Progenitor cell of endocrine pancreas (in vitro differentiated cells): ENCODE measurements at places on chromosomes 12 and 14. TPM values are rescaled to one million over a fixed set of nuclear protein-coding genes. Genes with fewer than 3 reads are reported as not detected.

REM2 gene
- total RNA-seq = 10.0 and 11.3 TPM in 2 replicates

CIDEB gene
- 1.9 and 3.0 TPM in 2 replicates for total RNA-seq

DAO gene
- total RNA-seq = not detected in 2 replicates

DCAF11 gene
- 79.7 and 80.9 TPM in 2 replicates for total RNA-seq

LRCOL1 gene
- not detected in 2 replicates for total RNA-seq

NTN4 gene
- total RNA-seq = 7.2 and 7.4 TPM in 2 replicates

DNA sequence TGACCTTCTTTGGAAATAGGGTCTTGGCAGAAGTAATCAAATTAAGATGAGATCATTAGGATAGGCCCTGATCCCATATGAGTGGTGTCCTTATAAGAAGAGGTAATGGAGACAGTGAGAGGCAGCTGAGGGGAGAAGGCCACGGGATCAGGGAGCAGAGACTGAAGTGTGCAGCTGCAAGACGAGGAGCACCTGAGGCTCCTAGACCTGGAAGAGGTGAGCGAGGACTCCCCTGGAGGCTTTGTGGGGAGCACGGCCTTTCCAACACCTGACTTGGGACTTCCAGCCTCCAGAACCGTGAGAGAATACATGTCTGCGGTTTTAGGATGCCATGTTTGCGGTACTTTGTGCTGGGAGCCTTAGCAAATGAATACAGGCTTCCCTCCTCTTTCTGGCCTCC is 37.5 kb downstream of the LRTM2 start:
- no peaks in the 10 kb centered on the region for H3K36me3 ChIP-seq
- no peaks in the 10 kb centered on the region for H3K4me1 ChIP-seq
- H3K27me3 ChIP-seq = peaks cover 8% of the 10 kb centered on the region
- no peak overlapping the region for H3K27ac ChIP-seq
- H3K4me3 ChIP-seq = no peak overlapping the region

DNA sequence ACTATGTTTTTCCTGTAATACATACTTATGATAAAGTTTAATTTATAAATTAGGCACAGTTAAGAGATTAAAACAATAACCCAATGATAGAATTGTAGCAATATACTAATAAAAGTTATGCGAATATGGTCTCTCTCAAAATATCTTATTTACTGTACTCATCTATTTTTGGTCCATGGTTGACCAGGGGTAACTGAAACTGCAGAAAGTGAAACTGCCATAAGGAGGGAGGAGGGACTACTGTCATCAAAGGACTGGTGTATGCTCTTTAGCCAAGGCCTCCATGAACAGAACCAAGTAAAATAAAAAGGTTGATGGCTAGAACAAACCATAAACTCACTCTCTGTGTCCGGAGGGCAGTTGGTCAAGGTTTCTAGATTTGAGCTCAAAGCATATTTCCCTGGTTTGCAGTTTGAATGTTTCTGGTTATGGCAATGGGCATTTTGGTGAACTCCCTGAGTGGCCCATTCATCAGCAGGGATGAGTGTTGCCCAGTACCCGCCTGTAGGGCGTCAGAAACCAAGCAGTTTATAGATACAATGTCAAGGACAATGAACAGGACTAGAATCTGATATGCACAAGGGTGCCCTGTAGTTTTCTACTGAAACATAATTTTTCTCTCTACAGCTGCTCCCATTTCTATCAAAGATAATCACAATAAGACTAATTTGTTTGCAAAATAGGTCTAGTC is 19.8 kb downstream of the LEMD3 start:
- H3K4me1 ChIP-seq = peaks cover 21% of the 10 kb centered on the region
- H3K4me3 ChIP-seq = no peak overlapping the region
- no peak overlapping the region for H3K27ac ChIP-seq
- H3K27me3 ChIP-seq = no peaks in the 10 kb centered on the region

DNA sequence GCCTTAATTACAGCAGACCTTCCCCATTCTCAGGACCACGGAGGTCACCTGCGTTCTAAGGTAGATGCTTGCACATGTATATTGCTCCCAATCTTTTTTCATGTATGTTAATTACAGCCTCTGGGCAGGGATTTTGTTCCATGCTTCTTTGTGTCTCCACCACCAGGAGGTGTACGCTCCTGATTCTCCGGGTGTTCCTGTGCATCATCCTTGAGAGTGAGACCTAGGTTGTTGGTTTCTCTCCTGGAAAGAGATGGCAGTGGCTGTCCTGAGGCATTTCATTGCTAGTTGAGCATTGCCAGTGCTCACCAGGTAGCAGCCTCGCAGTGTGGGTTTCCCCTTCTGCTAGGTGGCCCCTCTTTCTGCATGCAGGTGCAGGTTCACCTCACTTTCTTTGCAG is 52.8 kb downstream of the KCNK13 start:
- DNase-seq = no peak
- H3K36me3 ChIP-seq = no peaks in the 10 kb centered on the region
- no peak overlapping the region for H3K27ac ChIP-seq
- peaks cover 7% of the 10 kb centered on the region for H3K27me3 ChIP-seq
- H3K4me3 ChIP-seq = no peak overlapping the region

DNA sequence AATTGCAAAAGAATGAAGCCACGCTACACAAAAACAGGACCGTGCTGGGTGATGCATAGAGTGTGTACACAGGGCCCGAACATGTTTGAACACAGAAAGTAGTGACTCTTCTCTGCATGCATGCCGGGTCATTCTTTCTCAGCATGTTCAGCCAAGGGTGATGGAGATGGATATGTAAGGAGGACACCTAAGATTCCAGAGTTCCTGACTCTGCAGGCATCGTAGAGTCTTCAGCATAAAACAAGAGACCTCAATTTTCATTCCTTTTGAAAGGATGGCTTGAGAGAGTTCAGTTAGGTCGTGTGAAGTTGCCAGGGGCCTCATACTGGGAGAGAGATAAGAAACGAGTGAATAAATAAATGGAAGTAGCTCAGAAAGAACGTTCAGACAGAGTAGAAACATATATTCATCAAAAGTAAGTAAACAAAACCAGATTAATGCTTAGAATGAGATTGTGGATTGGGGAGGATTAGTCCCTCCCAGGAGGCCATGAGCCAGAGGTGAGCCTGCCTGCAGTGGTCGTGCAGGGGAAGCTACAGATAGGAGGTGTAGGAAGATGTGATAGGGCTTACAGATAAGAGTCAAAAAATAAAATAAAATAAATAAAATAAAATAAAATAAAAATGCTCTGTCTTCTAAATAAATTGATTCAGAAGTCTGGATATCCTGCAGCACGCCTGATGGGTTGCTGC is 27.6 kb upstream of the SEL1L start:
- no peak overlapping the region for H3K4me3 ChIP-seq
- H3K36me3 ChIP-seq = no peaks in the 10 kb centered on the region
- no peak for DNase-seq
- H3K27me3 ChIP-seq = peaks cover 4% of the 10 kb centered on the region
- H3K27ac ChIP-seq = no peak overlapping the region

DNA sequence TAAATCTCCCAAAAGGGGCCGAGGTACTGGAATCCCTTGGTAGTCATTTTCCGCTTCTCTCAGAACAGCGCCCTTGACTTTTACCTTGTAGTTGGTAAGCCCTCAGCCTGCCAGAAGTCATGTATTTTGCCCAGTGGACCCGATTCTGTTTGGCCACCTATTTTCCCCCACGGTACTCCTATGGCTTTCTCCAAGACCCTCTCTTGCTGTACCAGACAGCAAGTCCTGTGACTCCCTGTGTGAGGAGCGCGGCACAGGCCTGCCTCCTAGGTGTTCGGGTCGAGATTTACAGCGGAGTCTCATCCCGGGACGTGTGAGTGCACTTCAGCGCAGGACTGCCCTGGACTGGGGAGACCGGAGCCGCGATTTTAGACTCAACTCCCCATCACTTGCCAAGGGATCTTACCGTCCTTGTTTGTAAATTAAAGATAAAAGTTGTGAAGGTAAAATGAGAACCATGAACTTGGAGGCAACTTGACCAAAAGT is 1.1 kb upstream of the MBD6 start:
- no peak for DNase-seq
- peak overlapping the region; percentile 99 for H3K27ac ChIP-seq
- H3K27me3 ChIP-seq = no peaks in the 10 kb centered on the region
- peak overlapping the region; percentile 98 for H3K4me3 ChIP-seq
- H3K36me3 ChIP-seq = peaks cover 11% of the 10 kb centered on the region
- H3K4me1 ChIP-seq = peaks cover 39% of the 10 kb centered on the region

DNA sequence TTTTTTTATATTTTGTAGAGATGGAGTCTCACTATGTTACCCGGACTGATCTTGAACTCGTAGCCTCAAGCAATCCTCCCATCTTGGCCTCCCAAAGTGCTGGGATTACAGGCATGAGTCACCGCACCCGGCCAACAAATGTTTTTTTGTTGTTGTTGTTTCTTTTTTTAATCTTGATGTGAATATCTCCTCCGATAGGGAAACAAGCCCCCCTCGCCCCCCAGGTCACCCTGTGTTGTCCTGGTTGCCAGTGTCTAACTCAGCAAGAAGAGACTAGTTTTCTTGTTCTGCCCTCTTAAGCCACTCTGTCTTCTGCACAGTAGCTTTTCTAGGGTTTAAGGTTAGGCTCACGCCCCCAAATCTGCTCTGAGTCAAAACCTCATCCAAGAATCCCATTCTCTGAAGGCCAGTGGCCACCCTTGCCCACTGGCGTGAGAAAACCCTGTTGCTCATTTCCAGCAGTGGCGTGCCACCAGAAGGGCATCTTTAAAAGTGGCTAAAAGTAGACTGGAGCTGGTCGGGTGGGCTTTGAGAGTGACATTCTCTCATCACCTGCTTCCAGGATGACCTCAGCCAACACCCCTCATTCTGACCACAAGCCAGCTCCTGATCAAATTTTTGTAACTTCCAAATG is 42.7 kb downstream of the C14orf132 start:
- H3K4me1 ChIP-seq = peaks cover 11% of the 10 kb centered on the region
- no peaks in the 10 kb centered on the region for H3K36me3 ChIP-seq
- no peaks in the 10 kb centered on the region for H3K27me3 ChIP-seq
- no peak overlapping the region for H3K27ac ChIP-seq
- DNase-seq = no peak
- no peak overlapping the region for H3K4me3 ChIP-seq

- peaks cover 6% of the 10 kb centered on the region for H3K27me3 ChIP-seq
- DNase-seq = no peak
- no peak overlapping the region for H3K4me3 ChIP-seq
- no peaks in the 10 kb centered on the region for H3K4me1 ChIP-seq
Observed at GRCh38 chr12:122147514-122148290, 26.3 kb downstream of the IL31 start.

- peaks cover 13% of the 10 kb centered on the region for H3K4me1 ChIP-seq
- no peak overlapping the region for H3K4me3 ChIP-seq
- no peaks in the 10 kb centered on the region for H3K27me3 ChIP-seq
- H3K36me3 ChIP-seq = peaks cover 1% of the 10 kb centered on the region
Observed at GRCh38 chr14:68222726-68223125, 403.1 kb downstream of the RAD51B start.

DNA sequence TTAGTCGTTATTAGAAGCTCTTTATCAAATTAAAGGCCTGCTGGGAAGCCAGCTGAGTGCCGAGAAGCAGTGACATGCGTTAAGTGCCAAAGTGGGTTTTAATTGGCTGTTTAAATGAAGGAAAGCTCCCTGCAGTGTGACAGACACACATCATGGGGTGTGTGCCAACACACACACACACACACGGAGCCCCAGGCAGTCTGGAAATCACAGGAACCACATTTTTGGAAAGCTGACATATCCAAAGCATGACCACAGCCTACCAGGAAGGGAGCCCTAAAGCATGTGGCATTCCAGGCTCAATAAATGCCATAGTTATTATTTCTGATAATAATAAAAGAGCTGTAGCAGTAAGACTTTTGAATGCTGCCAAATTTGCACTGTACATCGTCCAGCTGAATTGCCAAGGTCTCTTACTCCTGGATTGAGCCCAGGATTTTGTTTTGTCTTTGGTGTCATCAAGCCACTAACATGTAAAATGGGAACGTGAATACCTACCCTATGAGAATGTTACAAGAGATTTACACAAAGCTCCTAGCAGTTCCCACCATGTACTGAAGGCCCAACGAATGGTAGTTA is 135.1 kb downstream of the TMEM30B start:
- H3K4me1 ChIP-seq = no peaks in the 10 kb centered on the region
- H3K4me3 ChIP-seq = no peak overlapping the region
- DNase-seq = no peak
- H3K27me3 ChIP-seq = no peaks in the 10 kb centered on the region
- H3K27ac ChIP-seq = no peak overlapping the region

GRCh38 chr12:14243941-14244340 is 121.5 kb upstream of the ATF7IP start:
- no peak overlapping the region for H3K4me3 ChIP-seq
- H3K27me3 ChIP-seq = no peaks in the 10 kb centered on the region
- H3K27ac ChIP-seq = peak overlapping the region; percentile 11
- peaks cover 6% of the 10 kb centered on the region for H3K36me3 ChIP-seq

- no peak overlapping the region for H3K4me3 ChIP-seq
- H3K27ac ChIP-seq = no peak overlapping the region
- no peak for DNase-seq
- peaks cover 25% of the 10 kb centered on the region for H3K27me3 ChIP-seq
- H3K4me1 ChIP-seq = no peaks in the 10 kb centered on the region
Observed at GRCh38 chr12:131163189-131163738, 209.6 kb downstream of the ADGRD1 start.

- H3K27me3 ChIP-seq = no peaks in the 10 kb centered on the region
- H3K36me3 ChIP-seq = peaks cover 40% of the 10 kb centered on the region
- H3K4me3 ChIP-seq = no peak overlapping the region
- no peak overlapping the region for H3K27ac ChIP-seq
Observed at GRCh38 chr12:6667559-6668210, 4.8 kb upstream of the ING4 start.

- peaks cover 9% of the 10 kb centered on the region for H3K4me1 ChIP-seq
- H3K27ac ChIP-seq = no peak overlapping the region
- H3K27me3 ChIP-seq = peaks cover 64% of the 10 kb centered on the region
- peak overlapping the region; percentile 65 for H3K4me3 ChIP-seq
- no peaks in the 10 kb centered on the region for H3K36me3 ChIP-seq
Observed at GRCh38 chr12:120640861-120641833, 721 bp downstream of the CABP1 start.

DNA sequence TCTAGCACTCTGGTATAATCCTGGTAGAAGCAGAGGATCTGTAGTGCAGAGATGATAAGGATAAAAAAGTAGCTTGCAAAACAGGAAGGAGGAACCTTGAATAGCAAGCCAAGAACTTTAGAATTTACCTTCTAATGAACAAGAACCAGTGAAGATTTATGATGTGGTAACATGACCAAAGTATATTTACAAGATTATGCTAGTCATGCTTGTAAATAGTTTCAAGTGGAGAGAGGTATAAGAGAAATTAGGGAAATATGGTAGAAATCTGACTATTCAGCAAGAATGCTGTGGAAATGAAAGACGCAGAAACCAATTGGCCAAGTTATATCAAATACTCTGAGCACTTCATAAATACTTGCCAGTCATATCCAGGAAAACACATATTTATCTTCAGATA is 47.8 kb downstream of the ERGIC2 start:
- no peaks in the 10 kb centered on the region for H3K4me1 ChIP-seq
- no peaks in the 10 kb centered on the region for H3K36me3 ChIP-seq

DNA sequence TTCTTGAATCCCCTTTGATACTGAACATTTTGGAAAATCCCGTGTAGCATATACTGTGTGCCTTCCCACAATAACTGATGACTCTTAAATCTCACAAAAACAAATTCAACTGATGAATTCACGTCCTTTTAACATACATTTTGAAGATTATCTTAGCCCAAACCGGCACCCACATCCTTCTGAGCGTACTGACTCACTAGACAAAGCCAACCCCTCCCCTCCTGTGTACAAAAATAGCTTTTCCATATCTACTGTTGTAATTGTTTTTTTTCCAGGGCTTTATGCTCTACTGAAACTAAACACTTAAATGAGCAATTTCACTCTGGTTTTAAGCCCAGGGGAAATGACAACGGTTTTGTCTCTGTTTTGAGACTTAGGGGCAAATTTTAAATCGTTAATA is 109.4 kb upstream of the ATF7IP start:
- no peak for DNase-seq
- no peak overlapping the region for H3K4me3 ChIP-seq
- H3K27ac ChIP-seq = no peak overlapping the region
- no peaks in the 10 kb centered on the region for H3K27me3 ChIP-seq
- peaks cover 21% of the 10 kb centered on the region for H3K36me3 ChIP-seq
- peaks cover 29% of the 10 kb centered on the region for H3K4me1 ChIP-seq
